Endothelial cell (in vitro differentiated cells): ENCODE measurements at places on chromosomes 11 and 22.

- no peak for DNase-seq
These were observed 2.7 kb downstream of the MUC5AC start for GRCh38 chr11:1160231-1161101.

- no peak for DNase-seq
These were observed 86.4 kb upstream of the THY1 start for GRCh38 chr11:119509282-119509841.

- DNase-seq: no peak
These were observed 10.0 kb downstream of the PVALB start for GRCh38 chr22:36806835-36807234.

DNA sequence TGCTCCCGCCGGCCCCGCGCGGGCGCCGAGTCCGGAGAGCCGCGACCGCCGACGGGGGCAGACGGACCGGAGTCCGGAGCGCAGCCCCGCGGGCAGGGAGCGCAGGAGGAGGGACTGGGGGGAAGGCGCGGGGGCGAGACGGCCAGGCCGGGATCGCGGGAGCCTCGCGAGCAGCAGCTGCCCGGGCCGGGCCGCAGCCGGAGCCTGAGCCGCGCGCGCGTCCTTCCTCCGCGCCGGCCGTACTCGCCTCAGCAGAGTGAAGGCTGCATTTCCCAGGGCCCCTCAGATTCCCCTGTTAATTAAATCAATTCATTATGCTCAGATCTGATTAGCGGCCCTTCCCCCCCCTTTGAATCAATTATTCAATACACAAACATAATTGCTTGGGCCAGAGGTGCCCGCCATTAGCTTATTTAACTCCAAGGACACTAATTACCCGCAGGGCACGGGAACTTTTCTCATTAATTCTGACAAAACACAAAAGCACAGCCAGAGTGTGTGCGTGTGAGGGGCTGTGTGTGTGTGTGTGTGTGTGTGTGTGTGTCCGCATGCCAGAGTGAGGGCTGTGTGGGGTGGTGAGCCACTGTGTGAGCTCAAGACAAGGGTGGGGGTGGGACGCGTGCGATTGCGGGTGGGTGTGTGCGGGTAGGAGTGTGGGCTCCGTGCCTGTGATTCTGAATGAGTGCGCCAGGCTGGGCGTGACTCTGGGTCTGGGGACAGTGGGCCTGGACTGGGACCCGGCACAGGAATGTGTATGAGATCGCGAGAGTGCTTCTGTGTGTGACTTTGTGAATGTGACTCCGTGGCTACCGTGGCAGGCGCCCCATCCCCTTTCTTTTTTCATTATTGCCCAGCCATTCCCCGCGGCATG, 5.1 kb upstream of the LMO1 start:
- DNase-seq: peak; percentile 38

GRCh38 chr11:61138935-61139334, 22.3 kb downstream of the VPS37C start:
- no peak for DNase-seq

- no peak for DNase-seq
These were observed 50.5 kb upstream of the ZBED5 start for GRCh38 chr11:10908215-10908951.
